ENCODE measurements at places on chromosomes 6 and 20. TPM values are rescaled to one million over a fixed set of nuclear protein-coding genes. Genes with fewer than 3 reads are reported as not detected.

DNA sequence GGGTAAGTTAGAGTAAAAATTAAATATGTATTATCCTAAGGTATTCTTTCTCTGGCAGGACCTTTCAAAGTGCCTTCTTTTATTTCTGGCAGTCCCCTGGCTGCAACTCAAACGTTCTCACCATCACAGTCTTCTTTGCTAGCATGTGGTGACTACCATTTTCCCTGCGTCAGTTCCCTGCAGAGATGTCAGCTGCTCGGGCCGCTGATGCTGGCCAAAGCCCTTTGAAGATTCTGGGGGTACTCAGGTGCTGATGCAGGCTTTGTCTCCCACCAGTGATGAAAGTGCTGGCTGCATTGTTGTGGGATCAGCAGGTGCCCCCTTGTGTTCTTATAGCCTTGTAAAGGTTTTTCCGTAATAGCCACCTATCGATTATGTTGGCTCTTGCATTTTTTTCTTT is 140.1 kb downstream of the BTBD3 start:
- no peak for DNase-seq

DNA sequence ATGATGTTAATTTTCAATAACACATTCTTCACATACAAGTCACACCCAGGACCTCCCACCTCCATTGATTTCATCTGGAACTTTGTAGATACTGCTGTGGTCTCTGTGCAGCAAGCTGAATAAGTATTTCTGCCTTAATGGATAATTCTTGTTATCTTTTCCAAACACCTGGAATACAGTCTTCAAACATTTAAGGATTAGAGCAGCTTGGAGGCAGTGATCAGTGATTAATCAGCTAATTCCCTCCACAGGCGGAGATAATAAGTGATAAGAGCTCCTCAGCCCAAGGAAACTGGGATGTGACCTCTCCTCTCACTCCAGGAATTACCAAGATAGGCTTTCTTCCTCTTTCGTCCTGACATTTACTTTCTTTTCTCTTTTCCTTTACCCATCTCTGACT is 110.7 kb downstream of the FIG4 start:
- no peak for DNase-seq

- DNase-seq = peak; percentile 82
Observed at GRCh38 chr6:150373260-150373701, 4.5 kb downstream of the IYD start.

GRCh38 chr6:134683783-134684422 is 266.0 kb downstream of the ALDH8A1 start:
- DNase-seq = peak; percentile 82

DNA sequence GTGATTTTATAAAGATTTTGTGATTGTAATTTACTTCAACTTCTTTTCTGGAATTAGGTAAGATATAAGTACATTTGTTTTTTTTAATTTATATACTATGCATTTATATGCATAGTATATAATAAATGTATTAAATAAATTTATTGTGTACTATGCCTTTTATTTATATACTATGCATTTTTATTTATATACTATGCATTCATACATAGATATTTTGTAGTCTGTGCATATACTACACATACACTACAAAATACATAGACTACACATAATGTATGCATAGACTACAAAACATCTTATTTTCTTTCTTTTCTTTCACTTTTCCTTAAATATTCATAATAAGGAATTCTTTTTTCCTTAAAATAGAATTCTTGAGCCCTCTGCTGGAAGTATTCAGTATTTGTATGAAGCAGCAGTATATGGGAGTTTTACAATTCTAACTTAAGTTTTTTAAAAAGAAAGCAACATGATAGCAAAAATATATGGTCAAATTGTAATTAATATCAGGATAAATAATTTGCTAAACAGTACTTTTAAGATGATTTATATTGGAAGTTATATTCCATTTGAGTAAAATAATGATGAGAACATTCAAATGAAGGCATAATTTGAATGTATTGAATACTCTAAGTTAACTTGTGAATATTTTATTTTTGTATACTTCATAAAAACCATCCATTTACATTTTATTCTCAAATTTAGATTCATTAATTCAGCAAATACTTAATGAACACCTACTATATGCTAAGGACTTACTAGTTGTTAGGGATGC is 129.3 kb downstream of the KLHL32 start:
- peak; percentile 44 for DNase-seq

DNA sequence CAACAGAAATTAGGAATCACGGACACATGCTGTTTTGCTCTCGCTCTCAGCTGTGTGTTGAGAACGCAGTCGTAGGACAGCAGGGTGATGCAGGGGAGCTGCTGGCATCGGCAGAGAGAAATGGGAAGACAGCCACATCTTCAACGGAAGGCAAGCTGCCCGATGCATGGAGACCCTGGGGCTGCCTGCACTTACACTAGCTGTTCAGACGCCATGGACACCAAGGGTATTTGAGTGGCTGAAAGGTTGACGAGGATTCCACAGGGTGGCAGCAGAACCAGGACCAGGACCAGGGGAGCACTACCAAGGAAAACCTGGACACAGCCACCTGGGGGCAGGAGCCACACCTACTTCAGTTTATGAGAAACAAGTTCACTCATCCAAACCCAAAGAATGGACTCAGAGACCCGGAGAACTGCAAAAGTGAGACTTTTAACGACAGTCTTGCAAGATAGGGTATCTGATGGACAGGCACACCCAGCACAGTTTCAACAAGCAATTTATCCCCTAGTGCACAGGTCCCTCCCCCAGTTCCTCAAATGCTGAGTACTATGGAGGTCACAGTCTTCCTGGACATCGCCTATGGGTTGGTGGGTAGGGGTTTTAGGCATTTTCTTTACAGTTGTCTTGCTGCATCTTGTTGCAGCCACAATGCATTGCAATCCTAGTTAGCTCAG is 56.3 kb upstream of the ENTPD6 start:
- DNase-seq = no peak

DNA sequence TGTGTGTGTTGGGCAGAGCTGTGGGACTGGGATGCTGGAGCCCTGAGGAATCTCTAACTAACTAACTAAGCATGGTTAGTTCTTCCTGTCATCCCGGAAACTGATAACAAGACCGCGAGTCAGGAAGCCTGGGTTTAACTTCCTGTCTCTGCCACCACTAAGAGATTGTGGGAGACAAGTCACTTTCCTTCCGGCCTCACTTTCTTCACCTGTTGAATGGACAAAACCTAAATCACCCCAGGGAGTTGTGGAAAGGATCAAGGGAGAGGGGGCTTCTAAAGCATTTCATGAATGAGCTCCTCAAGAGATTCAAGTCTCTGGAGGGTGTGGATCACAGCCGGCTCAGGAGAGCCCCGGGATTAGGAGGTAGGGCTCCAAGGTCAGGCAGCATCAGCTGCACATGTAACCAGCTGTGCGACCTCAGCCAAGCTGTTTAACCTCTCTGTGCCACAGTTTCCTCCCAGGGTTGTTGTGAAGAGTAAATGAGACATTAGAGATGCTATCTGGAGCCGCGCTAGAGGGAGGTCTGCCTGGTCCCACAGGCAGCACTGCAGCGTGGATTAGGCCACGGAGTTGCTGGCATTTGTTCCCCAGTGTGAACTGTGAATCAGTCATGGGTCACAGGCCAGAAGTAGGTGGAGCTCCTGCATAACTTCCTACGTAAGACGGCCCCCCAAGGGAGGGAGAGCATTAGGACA is 105.1 kb downstream of the TOX2 start:
- peak; percentile 25 for DNase-seq

- no peak for DNase-seq
Observed at GRCh38 chr20:48636301-48636700, 191.5 kb downstream of the PREX1 start.

- DNase-seq = peak; percentile 27
Observed at GRCh38 chr6:17413313-17413750, 19.9 kb downstream of the CAP2 start.

DNA sequence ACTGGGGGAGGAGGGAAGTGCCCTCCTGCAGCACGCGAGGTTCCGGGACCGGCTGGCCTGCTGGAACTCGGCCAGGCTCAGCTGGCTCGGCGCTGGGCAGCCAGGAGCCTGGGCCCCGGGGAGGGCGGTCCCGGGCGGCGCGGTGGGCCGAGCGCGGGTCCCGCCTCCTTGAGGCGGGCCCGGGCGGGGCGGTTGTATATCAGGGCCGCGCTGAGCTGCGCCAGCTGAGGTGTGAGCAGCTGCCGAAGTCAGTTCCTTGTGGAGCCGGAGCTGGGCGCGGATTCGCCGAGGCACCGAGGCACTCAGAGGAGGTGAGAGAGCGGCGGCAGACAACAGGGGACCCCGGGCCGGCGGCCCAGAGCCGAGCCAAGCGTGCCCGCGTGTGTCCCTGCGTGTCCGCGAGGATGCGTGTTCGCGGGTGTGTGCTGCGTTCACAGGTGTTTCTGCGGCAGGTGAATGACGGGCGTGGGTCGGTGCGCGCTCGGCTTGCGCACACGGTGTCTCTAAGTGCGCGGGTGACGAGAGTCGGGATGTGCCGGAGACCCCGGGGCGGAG is at the start of gene CDKN1A:
Gene CDKN1A, plus strand, starts transcription at position 227 of the 555 bp plus-strand sequence. CDS start 5,388 bp downstream, outside the sequence.
- peak; percentile 74 for DNase-seq

DNA sequence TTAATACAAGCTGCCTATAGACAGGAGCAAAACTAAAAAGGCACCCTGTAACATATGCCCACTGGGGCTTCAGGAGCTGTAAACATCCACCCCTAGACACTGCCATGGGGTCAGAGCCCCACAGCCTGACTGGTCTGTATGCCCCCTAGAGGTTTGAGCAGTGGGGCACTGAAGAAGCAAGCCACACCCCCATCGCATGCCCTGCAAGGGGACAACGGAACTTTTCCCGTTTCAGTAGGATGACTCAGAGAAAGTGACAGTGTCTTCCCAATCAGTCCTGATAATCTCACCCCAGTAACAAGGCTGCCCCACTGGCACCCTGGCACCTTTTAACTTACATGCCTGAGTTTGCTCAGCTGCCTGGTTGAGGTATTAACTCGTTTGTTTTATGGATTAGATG is 35.9 kb downstream of the BEND3 start:
- no peak for DNase-seq

DNA sequence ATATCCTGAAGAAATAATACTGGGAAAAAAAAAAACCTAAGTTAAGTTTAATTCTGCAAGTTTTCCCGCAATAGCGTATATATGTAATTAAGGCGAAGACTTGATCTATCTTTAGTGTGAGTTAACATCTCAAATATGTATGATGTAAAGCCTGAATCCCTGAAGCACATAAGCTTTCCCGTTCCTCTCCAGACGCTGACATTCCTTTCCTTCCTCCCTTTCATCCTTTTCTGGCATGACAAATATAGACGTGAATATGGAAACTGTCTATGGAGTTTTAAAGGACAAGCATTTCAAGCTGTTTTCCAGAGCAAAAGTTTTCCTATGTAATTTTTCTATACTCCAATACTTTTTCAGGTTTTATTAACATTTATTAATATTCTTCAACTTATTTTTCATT is 637.0 kb downstream of the COL12A1 start:
- DNase-seq = no peak

- peak; percentile 41 for DNase-seq
Observed at GRCh38 chr6:78844899-78845298, 22.5 kb upstream of the IRAK1BP1 start.

DNA sequence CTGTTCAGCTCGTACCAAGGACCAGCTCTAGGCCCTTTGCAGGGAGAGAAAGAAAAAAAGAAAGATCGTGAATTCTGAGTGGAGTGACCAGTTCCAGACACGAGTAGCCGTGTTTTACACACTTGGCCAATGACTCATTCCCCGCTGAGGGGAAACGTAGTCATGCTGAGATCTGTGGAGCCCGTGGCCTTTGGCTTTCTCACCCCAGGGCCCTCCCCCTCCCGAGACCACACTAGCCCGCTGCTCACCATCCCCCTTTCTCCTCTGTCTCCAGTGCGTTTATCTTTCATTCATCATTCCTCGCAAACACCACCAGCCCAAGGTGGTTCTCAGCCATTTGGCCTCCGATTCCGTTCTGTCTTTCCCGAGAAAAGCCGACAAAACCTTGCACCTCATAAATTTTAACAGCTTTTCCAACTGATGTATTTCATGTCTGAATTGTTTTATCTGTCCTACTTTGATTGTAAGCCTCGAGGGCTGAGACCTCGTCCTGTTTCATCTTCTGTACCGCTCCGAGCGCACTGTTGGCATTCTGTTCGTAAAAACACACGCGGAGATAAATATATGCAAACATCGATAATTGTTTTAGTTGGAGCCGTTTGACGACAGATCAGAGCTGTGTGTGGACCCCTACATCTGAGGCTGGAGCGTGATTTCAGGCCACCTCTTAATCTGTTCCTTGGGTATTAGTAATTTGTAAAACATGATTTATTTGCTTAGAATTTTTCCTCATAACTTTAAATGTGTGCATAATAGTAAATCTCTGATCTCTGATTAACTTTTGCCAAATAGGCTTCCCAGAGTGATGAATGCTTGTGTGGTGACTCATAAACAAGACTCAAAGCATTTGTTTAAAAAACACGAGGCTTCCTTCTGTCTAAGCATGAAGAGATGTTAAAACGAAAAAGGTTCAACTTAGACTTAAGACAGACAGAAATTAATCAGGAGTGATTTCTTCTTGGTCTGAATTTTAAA is 336.6 kb downstream of the CDH4 start:
- peak; percentile 88 for DNase-seq

- DNase-seq = no peak
Observed at GRCh38 chr6:118725944-118726343, 74.6 kb upstream of the CEP85L start.

GRCh38 chr6:12350644-12351170 is 60.5 kb downstream of the EDN1 start:
- DNase-seq = peak; percentile 51

DNA sequence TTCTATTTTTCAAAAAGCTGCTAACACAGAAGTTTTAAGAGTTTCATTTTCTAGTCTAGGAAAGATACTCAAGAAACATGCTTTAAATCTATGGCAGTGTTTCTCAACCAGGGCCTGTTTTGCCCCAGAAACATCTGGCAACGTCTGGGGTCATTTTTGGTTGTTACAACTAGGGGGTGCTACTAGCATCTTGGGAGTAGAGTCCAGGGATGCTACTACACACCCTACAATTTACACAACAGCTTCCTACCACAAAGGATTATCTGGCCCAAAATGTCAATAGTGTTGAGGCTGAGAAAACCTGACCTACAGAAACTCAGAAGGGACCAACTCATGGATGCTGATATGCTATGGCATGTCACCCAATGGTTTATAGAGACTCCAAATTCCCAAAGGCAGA is 24.4 kb downstream of the SERAC1 start:
- DNase-seq = peak; percentile 27

DNA sequence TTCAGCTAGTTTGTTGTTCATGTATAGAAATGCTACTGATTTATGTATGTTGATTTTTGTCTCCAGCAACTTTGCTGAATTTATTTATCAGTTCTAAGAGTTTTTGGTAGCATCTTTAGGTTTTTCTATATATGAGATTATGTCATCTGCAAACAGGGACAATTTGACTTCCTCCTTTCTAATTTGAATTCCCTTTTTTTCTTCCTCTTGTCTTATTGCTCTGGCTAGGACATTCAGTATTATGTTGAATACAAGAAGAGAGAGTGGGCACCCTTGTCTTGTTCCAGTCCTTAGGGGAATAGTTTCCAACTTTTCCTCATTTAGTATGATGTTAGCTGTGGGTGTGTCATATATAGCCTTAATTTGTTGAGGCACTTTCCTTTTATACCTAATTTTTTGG is 58.2 kb downstream of the CDH26 start:
- DNase-seq = no peak

- DNase-seq = no peak
Observed at GRCh38 chr20:57205606-57206219, 60.7 kb downstream of the BMP7 start.

Gene OR2H1
- total RNA-seq = not detected

Gene PTK6
- total RNA-seq = 0.17 TPM

Gene GDAP1L1
- not detected for total RNA-seq

Gene CLPSL2
- total RNA-seq = not detected

Gene NKAPL
- 0.15 TPM for total RNA-seq

Gene PYGB
- 129 TPM for total RNA-seq

Gene TUBB1
- not detected for total RNA-seq

Gene ULBP1
- 0.17 TPM for total RNA-seq

Gene IGF2R
- total RNA-seq = 147 TPM
